Transverse colon (tissue), 4 donors: ENCODE measurements at places on chromosomes 7 and 10.
A peak's percentile ranks its signal among the peaks of the same experiment; 100 is the strongest.

DNA sequence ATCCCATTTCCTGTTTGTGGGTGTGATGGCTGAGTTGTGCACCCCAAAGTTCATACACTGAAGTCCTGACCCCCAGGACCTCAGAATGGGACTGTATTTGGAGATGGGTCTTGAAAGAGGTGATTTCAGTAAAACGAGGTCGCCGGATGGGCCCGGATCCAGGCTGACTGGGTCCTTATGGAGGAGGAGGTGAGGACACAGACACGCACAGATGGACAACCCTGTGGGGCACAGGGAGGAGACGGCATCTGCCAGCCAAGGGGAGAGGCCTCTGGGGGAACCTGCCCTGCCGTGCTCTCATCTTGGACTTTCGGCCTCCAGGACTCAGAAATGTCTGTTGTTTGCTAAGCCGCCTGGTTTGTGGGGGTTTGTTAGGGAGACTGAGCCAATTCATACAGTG lies 61.1 kb downstream of the PTPRN2 start:
- H3K4me1 ChIP-seq: no peaks in the 10 kb centered on the region
- no peaks in the 10 kb centered on the region for H3K36me3 ChIP-seq
- H3K27me3 ChIP-seq: no peaks in the 10 kb centered on the region
- no peak overlapping the region for H3K27ac ChIP-seq
- no peak overlapping the region for H3K4me3 ChIP-seq

DNA sequence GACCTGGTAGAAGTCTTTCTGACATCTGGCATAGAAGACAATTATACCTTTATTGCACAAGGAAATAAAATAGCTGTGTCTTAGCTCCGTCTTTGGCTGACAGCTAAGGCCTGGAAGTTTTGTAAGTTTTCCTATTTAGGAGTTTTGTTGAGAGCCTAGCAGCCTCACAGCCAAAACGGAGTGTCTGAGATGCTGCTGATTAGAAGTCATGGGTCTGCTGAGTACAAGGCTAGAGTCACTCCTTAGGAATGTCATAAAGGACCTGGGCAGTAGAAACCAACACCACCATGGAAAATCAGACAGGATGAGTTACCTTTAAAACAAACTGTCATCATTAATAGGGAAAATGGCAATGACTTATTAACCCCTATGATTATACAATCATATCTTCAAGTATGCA lies 442.5 kb downstream of the KCNMA1 start:
- H3K4me1 ChIP-seq: peaks cover 6% of the 10 kb centered on the region
- no peaks in the 10 kb centered on the region for H3K36me3 ChIP-seq
- no peak overlapping the region for H3K4me3 ChIP-seq
- DNase-seq: no peak

GRCh38 chr10:6567203-6567703 lies 12.8 kb downstream of the PRKCQ start:
- no peaks in the 10 kb centered on the region for H3K36me3 ChIP-seq
- no peak for DNase-seq
- H3K27ac ChIP-seq: no peak overlapping the region

DNA sequence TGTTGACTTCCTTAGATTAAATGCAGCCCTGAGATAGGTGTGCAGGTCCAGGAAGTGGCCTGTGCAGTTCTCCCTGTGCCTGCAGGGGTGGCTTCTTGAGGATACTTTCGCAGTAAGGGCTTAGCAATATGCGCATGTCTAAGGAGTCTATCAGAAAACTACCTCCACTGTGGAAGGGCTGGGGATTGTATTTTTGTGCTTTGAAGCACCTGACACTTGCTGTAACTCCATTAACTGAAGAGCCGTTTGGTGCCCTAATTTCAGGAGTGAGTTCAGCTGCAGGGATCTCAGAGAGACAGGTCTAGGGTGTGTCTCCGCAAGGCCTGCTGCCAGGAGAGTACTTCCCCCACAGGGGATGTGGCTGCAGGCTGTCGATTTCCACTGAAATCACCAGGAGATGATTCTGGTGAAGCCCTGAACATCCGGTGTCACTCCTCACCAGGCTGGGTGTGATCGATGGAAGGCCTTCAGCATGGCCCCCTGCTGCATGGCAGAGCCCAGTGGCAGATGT lies 35.5 kb downstream of the IKZF1 start:
- DNase-seq: peak; percentile 39
- H3K4me1 ChIP-seq: no peaks in the 10 kb centered on the region
- H3K27me3 ChIP-seq: peaks cover 5% of the 10 kb centered on the region
- H3K27ac ChIP-seq: peak overlapping the region; percentile 78

DNA sequence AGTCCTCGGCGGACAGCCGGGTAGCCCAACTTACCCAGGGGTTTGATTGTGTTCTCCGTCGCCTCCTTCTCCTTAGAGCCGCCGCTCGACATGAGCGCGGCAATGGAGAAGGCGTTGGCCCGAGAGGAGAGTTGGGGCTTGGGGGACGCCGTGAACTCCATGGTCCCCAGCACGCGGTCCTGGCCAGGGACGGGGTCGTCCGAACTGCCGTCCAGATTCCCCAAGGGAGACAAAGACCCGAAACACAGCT lies 515 bp downstream of the TBX20 start:
- H3K4me1 ChIP-seq: peaks cover 6% of the 10 kb centered on the region
- DNase-seq: no peak
- peaks cover 100% of the 10 kb centered on the region for H3K27me3 ChIP-seq
- peak overlapping the region; percentile 23 for H3K4me3 ChIP-seq
- H3K27ac ChIP-seq: no peak overlapping the region

GRCh38 chr10:22637491-22637890 lies 76.9 kb downstream of the PIP4K2A start:
- no peak overlapping the region for H3K4me3 ChIP-seq
- H3K36me3 ChIP-seq: no peaks in the 10 kb centered on the region
- H3K27ac ChIP-seq: no peak overlapping the region
- no peak for DNase-seq
- H3K27me3 ChIP-seq: no peaks in the 10 kb centered on the region

DNA sequence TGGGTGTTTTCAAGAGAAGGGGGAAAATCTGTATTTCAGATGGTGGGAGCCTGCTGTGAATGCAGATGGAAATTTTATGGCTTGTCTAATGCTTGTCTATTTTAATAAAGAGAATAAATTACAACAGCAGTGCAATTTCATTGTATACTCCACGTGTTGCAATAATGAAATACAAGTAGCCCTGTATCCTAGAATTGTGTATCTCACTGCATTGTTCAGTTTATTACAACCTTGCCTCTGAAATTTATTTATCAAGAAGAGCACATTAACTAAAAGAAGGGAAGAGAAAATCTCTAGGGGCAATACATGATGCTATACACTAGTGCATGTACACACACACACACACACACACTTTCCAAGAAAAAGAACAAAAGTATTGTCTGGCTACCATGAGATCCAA lies 21.8 kb downstream of the ANK3 start:
- no peak for DNase-seq
- H3K27me3 ChIP-seq: no peaks in the 10 kb centered on the region
- H3K27ac ChIP-seq: no peak overlapping the region
- no peaks in the 10 kb centered on the region for H3K4me1 ChIP-seq
- H3K36me3 ChIP-seq: no peaks in the 10 kb centered on the region
- H3K4me3 ChIP-seq: no peak overlapping the region

DNA sequence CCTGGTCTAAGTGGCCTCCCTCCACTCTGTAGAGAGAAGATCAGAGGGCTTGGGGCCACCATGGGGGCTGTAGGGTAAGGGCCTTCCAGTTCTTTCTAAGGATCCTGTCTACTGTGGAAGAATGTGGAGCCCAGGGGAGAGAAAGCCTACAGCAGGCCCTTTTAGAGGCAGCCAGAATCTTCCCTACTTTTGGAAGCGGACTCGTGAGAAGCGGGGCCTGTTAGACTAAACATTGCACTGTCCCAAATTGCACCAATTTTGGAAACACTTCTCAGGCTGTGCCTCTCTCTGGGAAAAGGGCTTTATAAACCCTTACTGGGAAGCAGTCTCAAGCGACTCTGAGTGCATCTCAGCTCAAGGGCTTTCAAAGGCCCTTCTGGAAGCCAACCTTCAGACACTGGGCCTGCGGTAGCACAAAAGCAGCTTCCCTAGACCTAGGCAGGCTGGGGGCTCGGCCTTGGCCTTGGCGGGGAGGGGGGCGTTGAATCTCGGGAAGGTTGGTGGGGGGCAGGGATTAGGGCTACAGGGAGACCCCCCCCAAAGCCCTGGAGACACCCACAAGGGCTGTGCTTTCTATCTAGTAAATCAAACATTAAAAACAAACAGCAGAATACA lies 298.1 kb downstream of the GFRA1 start:
- no peaks in the 10 kb centered on the region for H3K27me3 ChIP-seq
- no peaks in the 10 kb centered on the region for H3K36me3 ChIP-seq
- H3K27ac ChIP-seq: no peak overlapping the region

DNA sequence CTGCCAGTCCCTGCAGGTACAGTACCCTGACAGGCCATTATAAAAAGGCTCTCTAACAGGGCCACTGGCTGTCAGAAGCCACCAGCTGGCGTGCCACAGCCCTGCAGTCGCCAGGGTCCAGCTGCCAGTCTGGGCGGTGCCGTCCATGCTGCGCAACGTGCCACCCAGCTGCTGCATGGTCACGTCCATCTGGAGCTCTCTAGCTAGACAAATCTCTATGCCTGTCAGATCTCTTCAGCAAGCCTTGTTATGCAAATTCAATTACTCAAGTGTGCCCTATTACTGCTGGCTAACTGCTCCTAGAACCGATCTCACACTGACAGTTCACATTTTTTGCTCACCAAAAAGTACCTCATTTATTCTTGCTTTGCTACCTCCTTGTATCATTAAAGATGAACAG lies 75.9 kb downstream of the HIBADH start:
- peak; percentile 49 for DNase-seq
- no peaks in the 10 kb centered on the region for H3K27me3 ChIP-seq
- no peak overlapping the region for H3K4me3 ChIP-seq

DNA sequence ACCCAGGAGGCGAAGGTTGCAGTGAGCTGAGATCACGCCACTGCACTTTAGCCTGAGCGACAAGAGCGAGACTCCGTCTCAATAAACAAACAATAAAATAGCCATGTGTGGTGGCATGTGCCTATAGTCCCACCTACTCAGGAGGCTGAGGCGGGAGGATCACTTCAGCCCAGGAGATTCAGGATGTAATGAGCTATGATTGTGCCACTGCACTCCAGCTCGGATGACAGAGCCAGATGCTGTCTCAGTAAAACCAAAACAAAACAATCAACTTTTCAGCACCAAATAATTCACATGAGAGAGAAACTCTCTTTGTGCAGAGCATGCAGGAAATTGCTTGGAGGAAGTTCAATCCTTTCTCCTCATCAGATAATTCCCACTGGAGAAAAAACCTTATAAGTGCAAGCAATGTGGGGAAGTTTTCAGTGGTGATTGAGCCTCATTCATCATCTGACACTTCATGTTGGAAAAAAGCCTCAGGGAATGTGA lies 13.4 kb upstream of the FIS1 start:
- H3K4me3 ChIP-seq: no peak overlapping the region
- no peaks in the 10 kb centered on the region for H3K36me3 ChIP-seq

DNA sequence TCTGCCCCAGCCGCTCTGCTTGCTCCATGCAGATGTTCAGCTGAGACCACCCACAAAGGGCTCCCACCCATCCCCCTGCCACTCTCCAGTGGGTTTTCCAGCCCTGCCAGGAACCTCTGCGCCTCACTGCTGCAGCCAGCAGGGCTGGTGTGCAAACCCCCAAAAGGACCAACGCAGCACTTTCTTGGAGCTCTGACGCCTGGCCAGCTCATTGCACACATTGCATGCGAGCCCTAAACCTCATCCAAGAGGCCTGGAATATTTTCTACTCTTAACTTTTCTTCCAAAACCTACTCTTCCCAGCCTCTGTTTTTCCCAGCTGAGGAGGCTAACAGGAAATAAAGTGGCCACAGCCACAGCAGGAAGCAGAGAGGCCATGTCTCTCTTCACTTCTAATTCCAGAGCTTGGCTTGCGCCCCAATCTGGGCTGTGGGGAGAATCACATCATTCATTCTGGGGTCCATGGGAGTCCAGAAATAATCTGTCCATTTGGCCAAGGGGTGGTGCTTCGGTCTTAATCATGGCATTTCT lies 4.6 kb upstream of the FAM170B start:
- no peak for DNase-seq
- H3K4me1 ChIP-seq: no peaks in the 10 kb centered on the region
- H3K27me3 ChIP-seq: no peaks in the 10 kb centered on the region
- no peaks in the 10 kb centered on the region for H3K36me3 ChIP-seq

- peaks cover 59% of the 10 kb centered on the region for H3K27me3 ChIP-seq
- no peaks in the 10 kb centered on the region for H3K36me3 ChIP-seq
- DNase-seq: no peak
- H3K27ac ChIP-seq: no peak overlapping the region
Measured at GRCh38 chr10:123988694-123989093, 97.1 kb upstream of the CPXM2 start.
